ENCODE measurements at places on chromosomes 13 and 19.

- peak; percentile 75 for DNase-seq
These were observed 109.1 kb downstream of the PCDH9 start for GRCh38 chr13:67120872-67121531.

DNA sequence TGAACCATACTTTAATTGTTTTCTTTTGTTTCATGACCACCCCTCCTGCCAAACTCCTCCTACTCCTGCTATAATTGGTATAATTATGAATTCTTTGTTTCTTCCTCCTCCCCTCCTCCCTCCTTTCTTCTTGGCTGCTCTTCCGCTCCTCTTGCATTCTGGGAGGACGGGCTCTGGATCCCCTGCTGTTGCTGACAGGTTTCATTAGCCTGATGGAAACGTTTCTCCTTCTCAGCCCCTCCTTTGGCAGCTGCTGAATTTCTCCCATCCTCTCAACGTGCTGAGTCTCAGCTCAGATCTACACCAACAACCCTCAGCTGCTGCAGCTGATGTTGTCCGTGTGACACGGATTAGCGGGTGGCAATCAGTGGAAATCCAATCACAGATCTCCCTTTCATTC lies 97.1 kb upstream of the UBAC2 start:
- DNase-seq = no peak

DNA sequence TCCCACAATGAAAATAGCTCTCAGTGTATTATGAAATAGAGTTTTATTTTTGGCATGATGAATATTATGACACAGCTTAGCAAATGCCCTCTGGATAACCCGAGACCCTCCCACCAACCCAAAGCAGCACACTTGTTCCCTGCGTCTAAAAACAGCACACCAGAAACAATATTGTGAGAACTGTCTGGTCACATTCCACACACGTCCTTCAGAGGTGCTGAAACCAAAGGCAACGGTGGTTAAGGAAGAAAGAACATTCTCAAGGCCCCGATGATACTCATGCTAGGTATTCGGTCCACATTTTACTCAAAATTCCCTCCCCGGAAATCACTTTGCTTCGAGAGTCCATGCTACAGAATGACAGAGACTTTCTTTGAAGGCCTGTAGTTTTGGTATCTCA lies 156.7 kb downstream of the SLC7A1 start:
- DNase-seq = no peak

GRCh38 chr19:54600212-54600611 lies 6.8 kb downstream of the LILRA1 start:
- no peak for DNase-seq

GRCh38 chr19:43798546-43799409 lies 3.5 kb downstream of the LYPD5 start:
- DNase-seq = peak; percentile 35

DNA sequence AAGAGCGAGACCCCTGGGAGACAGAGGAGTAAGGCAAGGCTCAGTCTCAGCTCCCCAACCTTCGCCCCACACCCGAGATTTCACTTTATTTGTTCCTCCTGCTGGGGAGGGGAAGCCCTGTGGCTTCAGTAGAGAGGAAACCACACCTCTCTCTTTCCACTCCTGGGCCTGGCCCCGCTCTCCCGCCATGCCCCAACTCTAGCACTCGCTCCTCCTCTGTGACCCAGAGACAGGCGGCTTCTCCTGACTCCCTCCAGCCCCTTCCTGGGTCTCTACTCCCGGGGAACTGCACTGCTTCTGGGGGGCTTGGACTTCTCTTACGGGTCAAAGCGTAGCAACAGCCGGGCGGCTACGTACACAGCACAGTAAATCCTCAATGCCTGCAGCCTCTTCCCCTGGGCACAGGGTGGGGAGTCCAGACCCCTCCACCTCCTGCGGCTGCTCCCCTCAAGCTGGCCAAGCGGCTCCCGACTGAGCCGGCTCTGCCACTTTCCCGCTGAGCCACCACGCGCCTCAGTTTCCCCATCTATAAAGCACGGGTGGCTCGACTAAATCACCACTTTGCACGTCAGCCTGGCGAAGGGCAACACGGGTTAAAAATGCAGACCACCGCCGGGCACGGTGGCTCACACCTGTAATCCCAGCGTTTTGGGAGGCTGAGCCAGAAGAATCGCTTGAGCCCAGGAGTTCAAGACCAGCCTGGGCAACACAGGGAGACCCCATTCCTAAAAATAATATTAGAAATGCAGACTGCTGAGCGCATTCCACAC lies 1.4 kb downstream of the RNF126 start:
- peak; percentile 28 for DNase-seq

DNA sequence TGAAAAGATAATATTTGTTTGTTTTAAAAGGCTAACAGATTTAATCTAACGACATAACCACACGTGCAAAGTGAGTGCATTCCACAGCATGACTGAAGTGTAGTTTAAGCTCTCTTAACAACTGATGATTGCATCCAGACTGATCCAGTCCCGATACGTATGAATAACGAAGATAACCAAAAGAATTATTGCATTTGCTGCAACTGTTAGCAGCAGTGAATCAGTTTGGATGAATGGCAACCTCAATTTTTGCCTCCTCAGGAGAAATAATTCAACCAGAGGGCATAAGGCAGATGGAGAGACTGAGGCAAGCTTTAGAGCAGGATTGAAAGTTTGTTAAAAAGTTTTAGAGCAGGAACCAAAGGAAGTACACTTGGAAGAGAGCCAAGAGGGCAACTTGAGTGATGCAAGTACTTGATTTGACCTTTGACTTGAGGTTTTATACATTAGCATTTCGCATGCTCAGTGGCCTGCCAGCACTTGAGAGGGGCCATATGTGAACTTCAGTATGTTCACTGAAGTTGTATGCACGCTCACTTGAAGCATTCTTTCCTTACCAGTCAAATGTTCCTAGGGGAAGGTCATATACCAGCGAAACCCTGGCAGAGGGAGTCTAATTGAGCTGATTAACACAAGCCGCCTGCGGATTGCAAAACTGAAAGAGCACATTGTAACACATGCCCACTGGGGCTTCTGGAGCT lies 835.0 kb upstream of the PCDH20 start:
- peak; percentile 41 for DNase-seq

- peak; percentile 57 for DNase-seq
These were observed 11.1 kb downstream of the FTL start for GRCh38 chr19:48975947-48976847.

- DNase-seq = no peak
These were observed 95.6 kb downstream of the DLEU7 start for GRCh38 chr13:50747737-50748350.

GRCh38 chr19:42965176-42965575 lies 28.2 kb upstream of the PSG7 start:
- peak; percentile 95 for DNase-seq

GRCh38 chr13:32588736-32589135 lies 2.5 kb downstream of the PDS5B start:
- no peak for DNase-seq

DNA sequence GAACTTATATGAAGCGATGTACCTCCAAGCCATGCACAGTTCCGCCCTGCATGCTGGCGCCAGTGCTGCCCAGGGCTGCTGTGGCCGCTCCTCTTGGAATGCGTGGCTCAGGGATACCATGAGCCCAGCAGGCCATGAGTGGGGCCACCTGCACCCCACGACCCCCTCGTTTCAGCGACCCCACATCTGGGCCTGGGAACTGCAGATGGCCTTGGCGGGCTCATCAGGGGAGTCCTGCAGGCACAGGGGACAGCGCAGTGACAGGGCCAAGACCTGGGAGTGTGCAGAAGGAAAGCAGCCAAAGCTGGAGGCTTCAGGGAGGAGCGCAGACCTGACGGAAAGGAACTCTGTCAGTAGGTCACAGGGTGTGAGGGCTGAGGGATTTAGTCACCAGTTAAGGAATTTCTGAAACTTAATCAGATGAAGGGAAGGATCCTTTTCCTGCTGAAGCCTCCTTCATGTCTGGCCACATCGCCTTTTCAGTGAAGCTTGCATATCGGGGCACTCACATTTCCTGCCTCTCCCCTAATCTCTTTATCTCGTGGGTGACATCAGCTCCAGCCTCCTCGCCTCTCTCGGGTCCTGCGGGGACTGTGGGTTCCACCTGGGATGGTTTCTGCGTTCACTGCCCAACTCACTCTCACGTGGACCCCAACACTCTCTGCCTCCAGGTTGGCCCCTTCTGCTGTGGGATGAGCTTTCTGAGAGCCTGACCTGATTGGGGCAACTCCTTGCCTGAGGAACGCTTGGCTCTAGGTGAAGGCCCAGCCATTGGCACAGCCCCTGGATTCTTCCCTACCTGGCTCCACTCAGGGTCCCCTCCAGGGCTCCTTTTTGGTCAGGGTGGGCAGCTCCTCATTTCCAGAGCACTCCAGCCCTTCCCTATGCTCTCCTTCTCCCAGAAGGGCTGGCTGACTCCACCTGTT lies 123.5 kb downstream of the CRYL1 start:
- peak; percentile 88 for DNase-seq

DNA sequence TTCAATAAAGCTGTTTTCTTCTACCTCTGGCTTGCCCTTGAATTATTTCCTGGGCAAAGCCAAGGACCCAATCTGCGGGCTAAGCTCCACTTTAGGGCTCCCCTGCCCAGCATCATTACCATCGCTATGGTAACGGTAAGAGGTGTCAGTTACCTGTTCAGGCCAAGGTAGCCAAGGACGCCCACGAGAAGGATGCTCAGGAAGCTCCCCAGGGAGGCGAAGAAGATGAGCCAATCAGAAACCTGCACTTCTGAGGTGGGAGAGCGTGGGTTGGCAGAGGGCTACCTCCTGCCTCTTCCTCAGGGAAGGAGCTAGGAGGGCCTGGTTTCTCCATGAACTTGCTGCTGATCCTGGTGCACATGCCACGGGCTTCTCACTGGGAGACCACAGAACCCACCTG lies 24.7 kb downstream of the IL12RB1 start:
- DNase-seq = no peak
